ENCODE measurements at places on chromosomes 11 and 22.

GRCh38 chr22:50169774-50170341 is 673 bp upstream of the PANX2 start:
- peak; percentile 72 for DNase-seq

GRCh38 chr11:38648604-38649003 is 2050.6 kb upstream of the RAG2 start:
- DNase-seq, result no peak

GRCh38 chr11:27319072-27319471 is 43.9 kb downstream of the CCDC34 start:
- no peak for DNase-seq

DNA sequence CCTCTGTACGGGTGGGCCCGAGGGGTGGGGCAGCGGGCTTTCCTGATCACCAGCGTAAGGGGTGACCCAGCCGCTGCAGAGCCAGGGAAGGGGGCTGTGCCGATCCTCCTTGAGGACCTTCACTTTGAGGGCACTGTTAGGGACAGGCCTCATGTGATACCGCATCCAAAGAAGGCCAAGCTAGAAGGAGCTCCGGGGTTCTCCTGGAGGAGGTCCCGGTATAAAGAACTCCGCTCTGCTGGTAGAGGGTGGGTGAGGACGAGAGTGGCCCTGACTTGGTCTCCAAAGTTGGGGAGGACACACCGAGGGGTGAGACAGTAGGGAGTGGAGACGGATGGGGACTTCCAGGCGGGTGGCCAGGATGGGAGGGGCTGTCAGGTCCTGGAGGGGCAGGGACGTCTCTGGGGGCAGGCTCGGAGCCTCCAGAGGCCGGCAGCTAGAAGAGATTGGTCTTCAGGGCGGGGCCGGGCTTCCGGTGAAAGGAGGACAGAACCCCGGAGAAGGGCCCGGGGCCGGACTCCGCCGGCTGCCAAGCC is 4.6 kb downstream of the PHOX2A start:
- DNase-seq, result peak; percentile 72

DNA sequence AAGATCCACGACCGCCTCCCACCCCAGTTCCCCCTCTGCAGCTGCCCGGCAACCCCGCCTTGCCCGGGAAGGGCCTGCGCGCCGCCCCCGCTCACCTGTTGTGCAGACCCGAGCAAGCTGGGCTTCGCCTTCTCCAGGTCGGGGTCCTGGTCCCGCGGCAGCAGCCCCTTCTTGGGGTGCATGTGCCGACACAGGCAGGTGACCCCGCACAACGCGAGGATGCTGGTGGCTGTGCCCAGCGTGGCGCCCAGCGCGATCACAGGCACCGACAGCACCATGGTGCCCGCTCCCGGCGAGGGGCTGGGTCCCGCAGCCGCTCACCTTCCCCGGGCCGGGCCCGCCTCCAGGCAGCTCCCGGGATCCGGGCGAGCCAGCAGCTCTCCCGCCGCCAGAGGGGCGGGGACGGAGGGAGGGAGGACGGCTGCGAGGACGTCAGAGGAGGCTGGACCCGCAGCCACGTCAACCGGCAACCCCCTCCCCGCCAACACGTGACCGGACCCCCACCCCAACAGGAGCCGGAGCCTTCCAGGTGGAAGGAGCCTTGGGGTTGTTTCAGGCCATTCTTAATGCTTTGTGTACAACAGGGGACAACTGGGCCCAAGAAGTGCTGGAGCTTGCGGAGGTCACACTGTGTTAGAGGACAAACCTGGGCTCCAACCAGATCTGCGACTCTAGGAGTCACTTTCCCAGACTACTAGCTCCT is at the start of gene SYT13:
Gene SYT13 (minus strand): TSS at position 412 of the 703 bp plus-strand sequence. CDS start 134 bp downstream, at position 278.
- DNase-seq, result no peak

DNA sequence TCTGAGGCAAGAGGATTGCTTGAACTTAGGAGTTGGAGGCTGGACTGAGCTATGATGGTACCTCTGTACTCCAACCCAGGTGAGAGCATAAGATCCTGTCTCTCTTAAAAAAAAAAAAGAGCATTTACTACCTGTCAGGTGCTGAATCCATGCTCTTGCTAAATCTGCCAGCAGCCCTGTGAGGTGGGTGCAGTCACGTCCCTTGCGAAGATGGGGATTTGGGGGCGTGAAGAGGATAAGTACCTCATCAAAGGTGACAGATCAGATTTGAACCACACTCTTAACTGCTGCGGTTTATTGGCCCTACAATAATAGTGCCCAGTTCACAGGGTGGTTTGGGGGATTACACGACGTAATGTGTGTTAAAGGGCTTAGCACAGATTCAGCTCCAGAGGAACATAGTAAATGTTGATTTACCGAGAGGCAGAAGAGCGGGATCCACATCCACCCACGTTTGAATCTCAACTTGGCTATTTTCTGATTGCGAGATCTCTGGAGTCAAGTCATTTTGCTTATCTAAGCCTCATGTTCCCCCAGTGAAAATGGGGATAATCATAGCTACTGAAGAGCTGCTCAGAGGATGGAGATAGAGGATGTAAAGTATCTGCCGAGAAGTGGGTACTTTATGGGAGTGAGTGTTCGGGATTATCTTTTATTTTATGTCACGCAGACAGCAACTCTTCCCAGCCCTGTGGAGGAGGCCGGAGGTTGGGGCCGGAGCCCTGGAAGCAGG is 28.1 kb upstream of the LRRC10B start:
- no peak for DNase-seq
